Activated naive CD8-positive, alpha-beta T cell treated with anti-CD3 and anti-CD28 coated beads, Interleukin-2, amount 50 U/mL, for 16 hours (primary cell): ENCODE measurements at places on chromosomes 6 and 20.

GRCh38 chr20:24470746-24471582 lies 1.5 kb downstream of the SYNDIG1 start:
- DNase-seq, result no peak

- DNase-seq, result no peak
Measured at GRCh38 chr20:33459599-33459998, 16.0 kb upstream of the SNTA1 start.

DNA sequence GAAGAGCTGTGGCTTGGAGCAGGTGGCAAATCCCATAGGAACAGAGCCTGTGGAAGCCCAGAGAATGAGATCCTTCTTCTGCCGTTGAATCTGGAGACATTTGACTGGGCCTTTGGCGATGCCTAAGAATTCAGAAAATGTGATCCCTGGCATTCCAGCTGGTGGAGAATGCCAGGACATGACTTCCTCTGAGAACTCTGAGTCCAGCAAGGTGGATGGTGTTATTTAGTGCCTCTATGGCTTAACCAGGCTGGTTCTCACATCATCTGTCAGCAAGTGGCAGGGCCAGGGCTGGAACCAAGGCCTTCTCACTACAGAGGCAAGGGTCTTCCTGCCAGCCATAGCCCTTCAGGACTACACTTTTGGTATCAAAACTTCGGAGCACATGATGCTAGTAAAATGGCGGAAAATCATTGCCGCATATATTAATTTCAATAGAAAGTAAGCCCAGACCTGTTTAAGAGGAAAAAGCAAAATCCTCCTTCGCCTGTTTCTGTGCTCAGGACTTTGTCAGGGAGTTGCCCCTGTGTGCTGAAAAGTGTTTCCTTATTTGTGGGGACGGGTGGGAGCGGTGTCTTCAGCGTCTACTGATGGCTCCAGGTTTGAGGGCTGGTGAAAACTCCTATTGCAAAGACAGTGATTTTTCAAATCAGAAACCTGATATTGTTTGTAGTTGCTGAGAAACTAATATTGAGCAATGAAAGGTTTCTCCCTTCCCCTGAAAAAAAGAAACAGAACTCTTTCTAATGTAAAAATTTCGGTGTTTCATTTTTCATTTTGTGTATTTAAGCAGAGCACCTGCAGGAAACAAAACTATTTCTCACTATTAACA lies 23.9 kb downstream of the DUSP22 start:
- no peak for DNase-seq

DNA sequence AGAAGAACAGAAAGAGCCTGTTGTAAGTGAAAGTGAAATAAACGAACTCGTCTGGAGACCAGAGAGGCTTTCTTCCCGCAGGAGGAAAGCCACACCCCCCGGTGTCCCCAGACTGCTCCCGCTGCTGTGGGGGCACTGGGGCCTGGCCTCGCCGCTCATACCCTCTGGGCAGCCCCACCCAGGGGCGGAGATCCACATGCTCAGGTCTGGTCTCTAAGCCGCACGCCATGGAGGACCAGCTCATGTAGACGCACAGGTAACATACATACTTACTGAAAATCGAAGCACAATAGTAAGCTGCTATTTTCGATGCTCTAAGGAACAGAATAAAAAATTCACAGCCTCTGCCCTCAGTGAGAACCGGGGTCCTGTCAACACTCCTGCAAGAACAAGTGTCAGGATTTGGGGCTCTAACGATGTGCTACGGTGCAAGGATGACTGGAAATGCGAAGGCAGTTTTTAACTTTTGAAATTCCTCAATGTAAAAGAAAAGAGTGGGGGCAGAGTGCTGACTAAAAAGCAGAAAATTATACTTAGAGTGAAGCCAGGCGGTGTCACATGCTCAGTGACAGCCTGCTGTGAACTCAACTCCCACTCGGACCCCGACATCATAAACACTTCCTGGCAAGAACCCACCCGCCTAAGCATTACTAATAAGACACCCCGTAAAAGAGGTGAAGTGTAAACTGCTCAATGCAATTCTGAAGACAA lies 110.5 kb downstream of the IRF4 start:
- peak; percentile 35 for DNase-seq

- no peak for DNase-seq
Measured at GRCh38 chr20:56843817-56844216, 214.7 kb downstream of the TFAP2C start.

- no peak for DNase-seq
Measured at GRCh38 chr6:124671324-124671723, 290.9 kb upstream of the RNF217 start.

- DNase-seq, result no peak
Measured at GRCh38 chr6:17007749-17008148, 94.1 kb upstream of the STMND1 start.

GRCh38 chr6:52937908-52938307 lies 28.4 kb upstream of the GSTA3 start:
- no peak for DNase-seq

GRCh38 chr6:114288701-114289495 lies 53.9 kb downstream of the HS3ST5 start:
- DNase-seq, result no peak

DNA sequence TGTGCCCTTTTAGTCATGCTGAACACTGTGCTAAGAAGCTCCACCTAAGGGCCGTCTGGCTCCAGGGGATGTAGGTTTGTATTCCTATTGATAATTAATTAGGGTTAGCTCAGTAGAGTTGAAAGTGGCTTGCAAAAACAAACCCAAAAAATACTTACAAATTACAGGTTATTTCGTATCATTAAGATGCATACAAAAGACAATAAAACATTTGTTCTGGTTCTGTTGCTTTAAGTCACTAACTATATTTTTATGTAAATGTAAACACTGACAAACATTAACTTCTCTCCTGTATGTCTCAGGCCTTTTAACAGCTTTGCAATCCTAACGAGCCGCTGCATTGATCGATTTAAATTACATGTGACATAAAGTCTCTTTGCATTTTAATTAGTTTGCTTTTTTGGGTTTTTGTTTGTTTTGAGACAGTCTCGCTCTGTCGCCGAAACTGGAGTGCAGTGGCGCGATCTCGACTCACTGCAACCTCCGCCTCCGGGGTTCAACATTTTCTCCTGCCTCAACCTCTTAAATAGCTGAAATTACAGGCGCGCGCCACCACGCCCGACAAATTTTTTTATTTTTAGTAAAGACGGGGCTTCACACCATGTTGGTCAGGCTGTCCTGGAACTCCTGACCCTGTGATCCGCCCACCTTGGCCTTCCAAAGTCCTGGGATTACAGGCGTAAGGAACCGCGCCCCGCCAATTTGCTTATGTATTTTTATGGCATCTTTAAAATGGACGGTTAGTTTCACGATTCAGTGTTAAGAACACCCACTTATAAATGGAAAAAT lies 110.9 kb downstream of the HFE start:
- DNase-seq, result no peak

DNA sequence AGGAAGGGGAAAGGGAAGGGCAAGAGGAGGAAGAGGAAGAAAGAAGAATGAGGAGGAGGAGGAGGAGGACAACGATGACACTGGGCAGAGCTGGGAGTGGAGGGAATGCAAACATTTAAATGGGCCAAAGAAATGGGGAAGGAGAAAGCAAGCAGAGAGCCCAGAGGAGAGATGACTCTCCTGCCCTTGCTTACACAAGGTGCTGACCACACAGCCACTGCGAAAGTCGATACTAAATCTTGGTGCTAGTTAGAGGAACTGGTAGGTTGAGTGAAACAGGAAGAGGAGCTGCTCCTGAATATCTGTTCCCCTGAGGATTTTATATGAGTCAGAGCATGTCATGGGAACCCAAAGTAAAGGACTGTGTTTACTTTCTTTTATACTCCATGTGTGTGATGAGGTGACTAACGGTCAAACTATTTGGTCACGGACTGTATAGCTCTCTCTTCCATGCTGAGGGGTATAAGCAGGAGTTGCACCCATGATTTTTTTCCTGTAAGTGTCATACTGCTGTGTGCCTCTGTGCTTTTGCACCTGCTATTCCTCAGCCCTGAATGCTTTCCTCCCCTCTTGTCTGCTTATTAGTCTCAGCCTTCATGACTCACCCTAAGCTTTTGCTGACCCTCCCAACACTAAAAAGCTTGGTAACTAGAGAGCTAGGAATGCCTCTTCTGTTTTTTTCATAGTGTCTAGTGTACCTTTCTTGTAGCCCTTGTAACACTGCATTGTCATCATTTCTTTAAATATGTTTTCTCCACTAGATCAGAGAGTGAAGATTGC lies 9.5 kb upstream of the PAQR8 start:
- DNase-seq, result no peak

GRCh38 chr6:88629838-88630494 lies 333.5 kb downstream of the RNGTT start:
- no peak for DNase-seq

GRCh38 chr20:57394121-57395082 lies 3.2 kb downstream of the RBM38 start:
- no peak for DNase-seq

DNA sequence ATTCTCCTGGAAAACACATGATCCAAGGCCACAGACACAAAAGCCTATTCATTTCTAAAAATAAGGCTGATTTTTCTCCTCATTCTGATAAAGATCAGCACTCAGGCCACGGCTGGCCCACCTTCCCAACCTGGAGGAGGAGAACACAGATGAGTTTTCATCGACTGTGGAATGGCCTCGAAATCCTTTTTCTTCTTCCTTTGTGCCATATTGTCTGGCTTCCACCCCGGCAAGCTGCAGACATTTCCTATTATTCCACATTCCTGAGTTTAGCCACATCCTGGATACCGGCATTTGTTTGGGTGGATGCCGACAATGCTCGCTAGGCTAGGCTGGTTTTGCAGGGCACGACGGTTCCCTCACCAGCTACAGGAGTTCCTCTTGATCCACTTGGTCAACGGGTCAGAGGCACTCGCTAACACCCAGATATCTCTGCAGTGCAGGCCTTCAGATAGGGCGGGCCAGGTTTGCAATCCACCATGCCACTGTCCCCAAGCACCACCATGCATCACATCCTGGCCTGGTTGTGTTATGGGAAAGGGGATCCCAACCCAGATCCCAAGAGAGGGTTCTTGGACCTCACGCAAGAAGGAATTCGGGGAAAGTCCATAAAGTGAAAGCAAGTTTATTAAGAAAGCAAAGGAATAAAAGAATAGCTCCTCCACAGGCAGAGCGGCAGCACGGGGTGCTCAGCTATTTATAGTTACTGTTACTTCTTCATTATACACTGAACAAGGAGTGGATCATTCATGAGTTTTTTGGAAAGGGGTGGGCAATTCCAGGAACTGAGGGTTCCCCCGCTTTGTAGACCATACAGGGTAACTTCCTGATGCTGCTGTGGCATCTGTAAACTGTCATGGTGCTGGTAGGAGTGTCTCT lies 4.2 kb upstream of the CTSZ start:
- DNase-seq, result no peak

- no peak for DNase-seq
Measured at GRCh38 chr6:87923389-87924050, 124.1 kb upstream of the SPACA1 start.

DNA sequence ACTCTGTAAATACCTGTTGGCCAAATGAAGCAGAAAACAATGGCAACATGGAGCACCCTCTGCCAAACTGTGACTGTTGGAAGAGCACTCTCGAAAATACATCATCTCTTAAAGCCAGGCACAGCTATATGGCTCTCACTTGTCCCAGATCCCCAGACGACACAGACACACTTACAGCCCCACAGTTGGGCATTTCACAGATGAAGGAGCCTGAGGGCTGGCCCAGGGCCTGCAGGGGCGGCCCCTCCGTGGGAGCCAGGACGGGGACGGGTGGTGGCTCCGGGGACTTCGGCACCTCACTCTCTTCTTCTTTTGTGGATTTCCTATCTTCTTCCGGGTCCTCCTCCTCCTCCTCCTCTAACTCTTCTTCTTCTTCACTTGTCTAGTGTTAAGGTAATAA lies 18.4 kb upstream of the MRPS10 start:
- DNase-seq, result no peak

DNA sequence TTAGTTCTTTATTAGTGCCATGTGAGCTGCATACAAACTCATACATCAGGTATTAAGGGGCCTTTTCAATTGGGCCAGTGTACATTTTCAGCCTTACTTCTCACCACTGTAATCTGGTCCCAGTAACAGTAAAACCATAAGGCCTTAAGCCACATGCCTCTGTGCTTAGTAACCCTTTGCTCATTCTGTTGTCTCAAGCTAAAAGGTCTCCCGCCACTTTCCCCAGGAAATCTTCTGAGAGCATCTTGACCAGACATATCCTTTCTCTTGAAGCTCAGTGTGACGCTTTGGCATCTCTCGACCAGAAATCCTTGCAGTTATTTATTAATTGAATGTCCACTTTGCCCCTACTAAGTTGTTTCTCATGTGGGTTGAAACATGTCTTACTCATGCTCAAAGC lies 68.0 kb downstream of the CYP39A1 start:
- DNase-seq, result no peak

GRCh38 chr6:22473991-22474682 lies 95.2 kb upstream of the HDGFL1 start:
- no peak for DNase-seq

DNA sequence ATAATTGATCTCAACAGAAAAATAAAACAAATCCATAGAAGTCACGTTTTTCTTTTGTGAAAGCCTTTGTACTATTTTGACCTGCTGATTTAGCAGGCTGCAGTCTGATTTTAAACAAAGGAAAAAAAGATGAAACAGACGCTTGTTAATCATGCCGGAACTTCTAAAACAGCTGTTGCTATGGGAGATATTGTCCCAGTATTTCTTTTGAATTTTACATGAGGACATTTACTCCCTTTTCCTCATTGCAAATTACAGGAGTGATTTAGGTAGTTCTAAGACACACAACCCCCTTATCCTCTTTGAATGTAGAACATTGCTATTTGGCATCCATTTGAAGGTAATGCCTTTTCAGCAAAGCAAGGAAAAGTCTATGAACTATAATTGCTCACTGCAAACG lies 416.1 kb downstream of the BCKDHB start:
- DNase-seq, result no peak

DNA sequence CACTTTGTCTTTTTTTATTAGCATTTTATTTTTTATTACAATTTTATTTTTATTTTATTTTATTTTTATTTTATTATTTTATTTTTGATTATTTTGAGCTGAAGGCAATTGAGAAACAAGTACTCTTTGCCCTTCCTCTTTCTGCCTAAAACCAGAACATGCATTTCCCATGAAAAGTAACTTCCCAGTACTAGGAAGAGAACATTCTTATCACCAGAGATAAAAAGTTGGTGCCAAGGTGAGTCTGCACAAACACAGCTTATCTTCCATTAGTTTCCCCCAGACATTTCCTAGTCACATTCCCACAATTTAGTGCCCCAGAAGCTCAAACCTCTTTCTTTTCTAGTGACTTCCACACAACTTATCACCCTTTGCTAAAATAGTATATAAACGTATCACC lies 84.8 kb downstream of the CD24 start:
- no peak for DNase-seq

DNA sequence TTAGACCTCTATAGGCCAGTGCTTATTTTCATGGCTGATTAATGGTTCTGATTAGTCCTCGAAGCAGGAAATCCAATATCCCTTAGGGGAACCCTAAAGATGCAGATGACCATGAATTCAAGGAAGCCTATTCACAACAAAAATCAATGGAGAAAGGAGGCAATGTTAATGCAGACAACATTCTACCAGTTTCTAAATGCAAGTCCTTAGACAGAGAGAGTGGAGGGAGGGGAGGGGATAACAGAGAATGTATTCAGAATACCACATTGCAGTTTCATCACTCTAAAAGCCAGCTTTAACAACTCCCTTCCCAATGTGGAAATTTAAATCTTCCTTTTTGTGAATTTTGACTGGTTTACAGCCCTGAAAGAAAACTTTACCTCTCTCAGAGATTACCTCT lies 87.1 kb upstream of the POU3F2 start:
- no peak for DNase-seq

- DNase-seq, result no peak
Measured at GRCh38 chr20:15740046-15740775, 833.0 kb downstream of the KIF16B start.

GRCh38 chr6:16521528-16521927 lies 239.7 kb downstream of the ATXN1 start:
- no peak for DNase-seq
